Ureter (tissue), 1 donor: ENCODE measurements at places on chromosomes 6 and 20. TPM values are rescaled to one million over a fixed set of nuclear protein-coding genes. Genes with fewer than 3 reads are reported as not detected.

The SIGLEC1 gene
- 9.5 TPM for total RNA-seq

The DPPA5 gene
- not detected for total RNA-seq

DNA sequence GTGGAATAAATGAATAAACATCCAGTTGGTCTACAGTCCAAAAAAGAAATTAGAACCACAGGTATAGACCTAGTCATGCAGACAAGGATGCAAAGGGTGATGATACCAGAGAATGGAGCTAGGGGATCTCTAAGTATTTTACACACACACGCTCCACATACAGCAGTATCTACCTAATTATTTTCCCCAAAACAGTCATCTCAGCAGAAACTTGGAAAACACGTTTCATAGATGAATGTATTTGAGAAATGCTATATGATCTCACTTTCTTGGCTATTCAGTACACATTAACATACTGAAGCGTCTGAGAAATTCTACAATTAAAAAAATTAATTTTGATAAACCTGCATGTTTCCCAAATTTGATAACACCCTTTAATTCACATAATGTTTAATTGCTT lies 155.3 kb downstream of the MTFR2 start:
- no peak for DNase-seq

- DNase-seq = no peak
These were observed 19.5 kb downstream of the CCDC167 start for GRCh38 chr6:37480118-37480736.

DNA sequence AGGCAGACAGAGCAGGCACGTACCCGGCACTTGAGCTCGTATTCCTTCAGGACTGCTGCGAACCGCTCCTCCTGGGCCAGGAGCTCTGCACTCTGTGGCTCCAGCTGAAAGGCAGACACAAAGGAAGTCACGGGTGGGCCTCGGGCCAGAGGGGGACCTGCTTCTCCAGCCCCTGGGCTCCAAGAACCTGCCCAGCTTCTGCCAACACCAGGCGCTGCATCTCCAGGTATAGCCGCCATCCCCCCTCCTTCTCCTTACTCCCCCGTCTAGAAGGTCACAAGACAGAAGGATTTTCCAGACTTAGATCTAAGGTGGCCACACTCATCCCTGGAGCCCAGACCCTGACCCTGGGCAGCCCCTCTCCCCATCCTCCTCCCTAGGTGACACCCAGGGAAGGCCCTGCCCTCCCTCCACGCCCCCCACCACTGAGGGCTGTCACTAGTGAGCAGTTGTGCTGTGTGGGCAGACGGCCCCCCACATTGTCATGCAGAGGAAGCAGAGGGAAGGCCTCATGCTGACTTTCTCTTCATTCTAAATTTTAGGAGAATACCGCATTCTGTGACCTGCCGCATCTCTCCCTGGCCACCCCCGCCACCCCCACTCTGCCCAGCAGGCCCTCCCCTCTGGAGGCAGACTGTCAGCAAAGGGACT lies 81.9 kb downstream of the GINS1 start:
- DNase-seq = no peak
